ENCODE measurements at places on chromosomes 5 and 9. TPM values are rescaled to one million over a fixed set of nuclear protein-coding genes. Genes with fewer than 3 reads are reported as not detected.

The TMEFF1 gene
- polyA plus RNA-seq: 1.7 TPM

The TLR4 gene
- 8.6 TPM for polyA plus RNA-seq

The MARVELD2 gene
- polyA plus RNA-seq: 20.8 TPM

The OR13C3 gene
- polyA plus RNA-seq: not detected

The GARIN3 gene
- not detected for polyA plus RNA-seq

The EMB gene
- 7.7 TPM for polyA plus RNA-seq

The CCDC180 gene
- 25.0 TPM for polyA plus RNA-seq

The FAM151B gene
- polyA plus RNA-seq: 2.7 TPM

The PCDHGB3 gene
- 2.6 TPM for polyA plus RNA-seq

The FCN2 gene
- polyA plus RNA-seq: not detected

The PCDHAC1 gene
- 0.32 TPM for polyA plus RNA-seq

The GZMA gene
- polyA plus RNA-seq: 1.8 TPM

The PCDHB5 gene
- 8.0 TPM for polyA plus RNA-seq

The FANCC gene
- 27.4 TPM for polyA plus RNA-seq

The CCL21 gene
- 140 TPM for polyA plus RNA-seq

The SLC34A1 gene
- polyA plus RNA-seq: 0.26 TPM

The PPP1R26 gene
- polyA plus RNA-seq: 34.3 TPM

The ARL14EPL gene
- not detected for polyA plus RNA-seq

The C9orf50 gene
- polyA plus RNA-seq: 0.49 TPM

The PLPP7 gene
- 1.6 TPM for polyA plus RNA-seq

The CDX1 gene
- polyA plus RNA-seq: 0.34 TPM

The C5 gene
- 79.4 TPM for polyA plus RNA-seq

The MYMK gene
- not detected for polyA plus RNA-seq

The MLANA gene
- 1.5 TPM for polyA plus RNA-seq

The JAK2 gene
- 15.1 TPM for polyA plus RNA-seq

The ABITRAM gene
- 31.7 TPM for polyA plus RNA-seq

The FAM200C gene
- polyA plus RNA-seq: 16.7 TPM

The LECT2 gene
- 2.0 TPM for polyA plus RNA-seq

The GRIN1 gene
- polyA plus RNA-seq: 0.29 TPM

The PCDHB9 gene
- 4.8 TPM for polyA plus RNA-seq

The ARHGEF37 gene
- 4.8 TPM for polyA plus RNA-seq

The KIF24 gene
- 5.4 TPM for polyA plus RNA-seq

The TRIM7 gene
- polyA plus RNA-seq: 0.30 TPM

The KCNV2 gene
- polyA plus RNA-seq: 0.21 TPM

The SLC36A2 gene
- polyA plus RNA-seq: 0.08 TPM

The CNTNAP3 gene
- 4.6 TPM for polyA plus RNA-seq
